ENCODE measurements at places on chromosomes 11 and 22. TPM values are rescaled to one million over a fixed set of nuclear protein-coding genes. Genes with fewer than 3 reads are reported as not detected.
A peak's percentile ranks its signal among the peaks of the same experiment; 100 is the strongest.

Gene VEGFB
- total RNA-seq, result 78.4 TPM

Gene BBS1
- 52.4 TPM for total RNA-seq

- DNase-seq, result no peak
Observed at GRCh38 chr22:49942565-49943404, 17.8 kb upstream of the PIM3 start.

- no peak for DNase-seq
Observed at GRCh38 chr11:1748636-1749394, 1.6 kb downstream of the IFITM10 start.

Gene ARHGAP20
- total RNA-seq, result 0.15 TPM

GRCh38 chr11:44364596-44364995 is 54.7 kb upstream of the ALX4 start:
- DNase-seq, result no peak

- DNase-seq, result no peak
Observed at GRCh38 chr11:47248304-47248663, 330 bp downstream of the ACP2 start.

- DNase-seq, result no peak
Observed at GRCh38 chr11:65432686-65433582, 10.3 kb downstream of the NEAT1 start.

GRCh38 chr22:38655519-38656255 is 505 bp downstream of the FAM227A start:
- no peak for DNase-seq

DNA sequence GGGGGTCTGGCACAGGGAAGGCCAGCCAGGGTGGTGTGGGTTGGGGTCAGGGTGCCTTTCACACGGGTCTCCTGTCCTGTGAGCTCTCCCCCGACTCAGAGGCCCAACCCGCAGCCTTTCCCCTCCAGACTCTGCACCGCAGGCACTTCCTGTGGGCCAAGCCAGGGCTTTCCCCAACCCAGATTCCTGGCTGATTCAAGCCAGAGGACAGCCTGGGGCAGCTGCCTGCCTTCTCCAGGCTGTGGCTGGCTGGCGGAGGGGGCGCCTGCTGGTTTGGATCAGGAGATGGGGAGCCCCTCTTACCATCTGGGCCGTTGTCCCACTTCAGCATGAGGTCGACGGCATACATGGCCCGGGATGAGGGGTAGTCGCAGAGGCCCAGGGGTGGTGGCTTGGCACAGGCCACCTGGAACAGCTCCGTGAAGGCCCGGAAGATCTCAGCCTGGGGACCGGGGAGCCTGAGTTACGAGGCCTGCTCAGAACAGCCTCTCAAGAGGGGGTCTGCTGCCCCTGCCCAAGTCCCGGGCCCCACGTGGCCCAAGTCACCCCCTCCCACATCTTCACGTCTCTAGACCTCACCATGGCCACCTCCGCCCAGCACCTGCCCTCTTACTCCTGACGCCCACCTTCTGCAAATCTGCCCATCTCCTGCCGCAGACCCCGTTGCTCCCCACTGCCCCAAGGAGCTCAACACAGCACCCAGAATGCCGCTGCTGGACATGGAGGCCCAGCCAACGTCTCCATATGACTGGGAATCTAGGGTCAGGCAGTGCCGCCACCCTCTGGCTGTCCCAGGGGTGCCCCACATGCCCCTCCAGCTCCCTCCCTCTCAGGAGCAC is 17.3 kb downstream of the TSPO start:
- peak; percentile 59 for DNase-seq

DNA sequence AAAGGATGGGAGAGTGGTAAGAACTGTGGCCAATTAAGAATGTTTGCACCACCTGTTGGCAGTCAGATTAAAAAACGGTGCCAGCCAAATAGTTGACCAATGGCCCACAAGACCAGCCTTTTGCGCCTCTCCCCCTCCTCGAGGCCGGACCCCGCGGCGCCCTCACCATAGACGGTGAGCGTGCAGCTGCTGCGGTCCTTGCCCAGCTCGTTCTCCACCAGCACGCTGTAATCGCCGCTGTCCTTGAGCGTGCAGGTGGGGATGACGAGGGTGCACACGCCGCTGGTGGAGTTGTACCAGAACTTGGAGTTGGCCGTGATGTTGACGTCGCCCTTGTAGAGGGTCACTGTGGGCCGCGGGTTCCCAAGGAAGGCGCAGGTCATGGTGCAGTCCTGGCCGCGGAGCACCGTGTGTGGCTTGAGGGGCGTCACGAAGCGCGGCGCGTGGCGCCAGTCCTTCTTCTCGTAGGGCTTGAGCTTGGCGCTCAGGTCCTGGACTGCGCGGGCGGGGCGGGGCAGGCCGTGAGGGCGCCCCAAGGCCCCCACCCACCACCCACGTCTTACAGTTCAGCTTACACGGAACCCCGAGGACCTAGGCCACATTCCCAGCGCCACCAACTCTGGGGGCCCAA is 7.2 kb downstream of the TMEM86A start:
- no peak for DNase-seq

Gene FAM118B
- total RNA-seq, result 37.2 TPM

DNA sequence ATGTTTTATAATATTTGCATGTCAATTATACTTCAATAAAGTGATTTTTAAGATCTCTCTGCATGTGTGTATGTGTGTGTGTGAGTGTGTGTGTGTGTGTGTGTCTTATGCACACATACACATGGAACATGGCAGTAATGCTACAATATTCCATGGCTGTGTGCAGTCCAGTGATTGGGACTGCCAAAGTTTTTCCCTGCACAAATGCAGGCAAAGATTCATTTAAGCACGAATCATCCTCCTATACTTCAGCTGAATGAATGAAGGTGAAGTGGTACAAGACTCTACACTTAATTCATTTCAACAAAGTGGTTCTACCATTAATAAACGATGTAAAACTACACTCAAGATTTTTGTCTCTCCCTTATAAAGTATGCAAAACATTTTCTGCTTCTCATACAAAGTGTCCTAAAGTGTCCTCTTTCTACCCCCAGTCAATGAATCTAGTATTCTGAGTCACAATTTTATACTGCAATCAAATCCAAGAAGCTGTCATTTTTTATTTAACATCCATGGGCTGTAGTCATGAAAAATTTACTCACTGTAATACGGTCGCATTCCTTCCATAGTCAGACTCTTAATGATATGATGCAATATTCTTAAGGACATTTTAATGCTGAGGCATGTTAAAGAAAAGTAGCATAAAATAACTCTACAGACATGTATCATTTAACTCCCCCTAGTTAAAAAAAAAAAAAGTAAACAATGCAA is 132.4 kb downstream of the TTC28 start:
- DNase-seq, result no peak

Gene ZNF280B
- total RNA-seq, result 10.6 TPM

DNA sequence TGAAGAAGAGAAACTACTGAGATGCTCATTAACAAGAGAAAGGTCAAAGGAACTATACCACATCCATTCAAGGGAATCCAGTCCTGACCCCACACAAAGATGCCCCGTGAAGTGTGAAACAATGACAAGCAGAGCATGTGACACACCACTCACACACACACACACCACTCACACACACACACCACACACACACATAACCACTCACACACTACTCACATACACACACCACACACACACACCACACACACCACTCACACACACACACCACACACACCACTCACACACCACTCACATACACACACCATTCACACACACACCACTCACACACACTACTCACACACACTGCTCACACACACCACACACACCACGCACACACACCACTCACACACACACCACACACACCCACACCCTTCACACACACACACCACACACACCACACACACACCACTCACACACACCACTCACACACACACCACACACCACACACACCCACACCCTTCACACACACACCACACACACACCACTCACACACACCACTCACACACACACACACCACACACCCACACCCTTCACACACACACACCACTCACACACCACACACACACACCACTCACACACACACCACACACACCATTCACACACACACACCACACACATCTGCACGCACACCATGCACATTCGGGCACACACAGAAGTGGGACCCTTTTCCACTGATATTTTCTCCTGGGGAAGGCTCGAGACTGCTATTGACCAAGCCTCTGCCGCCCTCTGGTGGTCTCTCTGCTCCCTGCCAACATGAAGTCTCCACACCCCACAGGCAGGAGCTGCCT is 32.0 kb upstream of the COMT start:
- DNase-seq, result peak; percentile 95

- DNase-seq, result no peak
Observed at GRCh38 chr11:120597250-120598215, 86.0 kb downstream of the GRIK4 start.

Gene E2F8
- total RNA-seq, result 10.5 TPM

DNA sequence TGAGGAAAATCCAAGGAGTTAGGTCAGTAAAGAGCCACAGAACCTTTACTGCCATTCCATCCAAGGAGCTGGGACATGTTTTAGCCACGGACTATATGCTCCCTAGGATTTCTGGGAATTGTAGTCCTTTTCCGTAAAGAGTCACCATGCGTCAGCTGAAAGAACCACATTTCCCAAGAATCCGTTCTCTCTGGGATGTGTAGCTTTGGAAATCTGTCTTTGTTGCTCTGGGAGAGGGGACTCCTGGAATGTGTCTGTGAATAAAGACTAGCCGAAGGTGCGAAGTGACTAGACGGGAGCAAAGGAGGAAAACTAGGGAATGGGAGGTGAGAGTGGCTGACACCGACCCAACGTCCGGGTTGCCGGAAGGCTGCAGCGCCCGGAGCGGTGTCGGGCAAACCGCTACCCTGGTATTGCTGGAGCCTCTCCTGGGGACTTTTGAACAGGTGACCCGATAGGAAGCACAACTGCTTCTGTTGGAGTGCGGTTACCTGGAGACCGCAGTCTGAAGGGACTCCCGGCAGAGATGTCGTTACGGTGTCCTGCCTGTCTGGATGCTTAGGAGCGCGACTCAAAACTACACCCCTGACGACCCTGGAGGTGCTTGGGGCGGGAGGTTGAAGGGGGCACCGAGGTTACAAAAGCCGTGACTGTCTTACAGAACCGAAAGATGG is at the start of gene IFTAP:
Gene IFTAP (plus strand): TSS at position 187 of the 674 bp plus-strand sequence. CDS start 15,602 bp downstream, outside the sequence.
- DNase-seq, result peak; percentile 91

Gene TMEM80
- total RNA-seq, result 16.6 TPM

Gene MMP1
- total RNA-seq, result not detected

DNA sequence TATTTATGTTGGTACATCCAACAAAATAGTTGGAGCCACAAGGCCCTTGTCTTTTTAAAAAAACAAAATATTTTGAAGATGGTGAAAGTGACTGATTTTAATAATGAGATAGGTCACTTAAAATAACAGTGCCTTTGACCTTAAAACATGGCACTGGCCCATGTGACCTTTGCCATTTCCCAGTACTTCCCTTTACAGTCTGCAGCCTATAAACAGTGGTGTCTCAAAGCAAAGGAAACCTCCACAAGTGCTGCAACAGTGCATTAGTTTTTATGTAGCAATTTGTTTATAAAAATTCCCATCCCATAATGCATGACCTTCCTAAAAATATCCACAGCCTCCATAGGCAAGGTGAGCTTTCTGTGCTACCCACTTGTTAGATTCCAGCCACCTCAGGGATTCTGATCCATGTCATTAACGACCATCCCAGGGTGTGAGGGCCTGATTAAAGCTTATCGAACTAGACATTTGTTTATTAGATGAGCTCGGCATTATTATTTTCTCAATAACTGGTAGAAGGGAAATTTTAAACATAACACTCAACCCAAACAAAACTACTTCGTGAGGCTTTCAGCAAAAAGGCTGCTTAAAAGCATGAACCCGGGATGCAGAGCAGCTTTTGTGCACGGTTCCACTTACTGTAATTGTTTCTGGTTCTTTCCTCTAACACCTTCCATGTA is 28.0 kb upstream of the CRKL start:
- DNase-seq, result no peak

Gene STK33
- 24.4 TPM for total RNA-seq

DNA sequence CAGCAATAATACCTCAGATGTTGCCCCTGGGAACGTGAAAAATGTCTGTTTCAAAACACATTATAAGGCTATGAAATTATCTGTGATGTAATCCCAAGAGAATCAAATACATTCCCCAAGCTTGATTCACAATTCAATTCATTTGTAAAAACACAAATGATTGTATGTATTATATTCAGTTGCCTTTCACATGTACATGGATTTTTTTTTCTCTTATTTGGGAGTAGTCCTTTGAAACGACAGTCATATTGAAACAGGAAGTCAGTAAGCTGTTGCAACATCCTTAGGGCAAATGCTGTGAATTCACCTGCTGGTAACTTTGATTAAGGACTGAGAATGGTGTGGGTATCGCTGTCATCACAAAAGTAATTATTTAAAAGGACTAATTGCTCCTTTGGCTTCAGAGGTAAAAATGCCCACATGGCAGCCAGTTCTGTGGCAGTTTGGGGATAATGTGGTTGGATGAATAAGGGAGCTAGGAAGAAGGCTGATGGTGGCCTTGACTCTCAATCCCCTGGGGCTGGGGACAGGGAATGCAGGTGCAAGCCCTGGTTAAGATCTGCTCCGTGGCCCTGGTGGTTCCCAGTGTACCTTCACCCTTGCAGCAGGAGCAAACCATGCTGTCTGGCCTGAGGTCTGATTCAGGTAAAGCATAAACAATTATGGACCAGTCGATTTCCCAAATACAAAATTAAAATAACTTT is 13.2 kb downstream of the EHF start:
- peak; percentile 58 for DNase-seq

Gene KDM4E
- not detected for total RNA-seq

GRCh38 chr11:75946531-75947530 is 131.8 kb downstream of the UVRAG start:
- DNase-seq, result peak; percentile 48

Data from endodermal cell (in vitro differentiated cells).